Astrocyte of the spinal cord (primary cell): ENCODE measurements at places on chromosomes 3 and 15.
A peak's percentile ranks its signal among the peaks of the same experiment; 100 is the strongest.

GRCh38 chr3:43256714-43257461 is 29.5 kb upstream of the SNRK start:
- no peak for DNase-seq

DNA sequence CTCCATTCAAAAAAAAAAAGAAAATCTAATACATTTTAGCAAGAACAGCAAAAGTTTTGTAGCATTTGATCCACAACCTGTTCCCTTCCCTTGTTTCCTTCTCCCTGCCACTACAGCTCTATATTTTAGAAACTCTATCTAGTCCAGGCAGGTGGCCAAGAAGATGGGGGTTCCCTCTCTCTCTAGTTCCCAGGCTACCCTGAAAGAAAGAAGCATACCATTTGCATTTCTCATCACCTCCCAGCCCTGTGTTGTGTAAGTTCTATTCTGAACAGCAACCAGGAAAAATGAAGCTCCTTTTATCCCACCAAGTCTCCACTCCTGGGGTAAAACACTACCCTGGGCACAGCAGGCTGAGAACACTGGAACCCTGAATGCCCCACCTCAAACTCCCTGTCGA is 100.0 kb downstream of the PCCB start:
- peak; percentile 92 for DNase-seq

- no peak for DNase-seq
Measured at GRCh38 chr3:180693656-180694055, 14.4 kb upstream of the CCDC39 start.

DNA sequence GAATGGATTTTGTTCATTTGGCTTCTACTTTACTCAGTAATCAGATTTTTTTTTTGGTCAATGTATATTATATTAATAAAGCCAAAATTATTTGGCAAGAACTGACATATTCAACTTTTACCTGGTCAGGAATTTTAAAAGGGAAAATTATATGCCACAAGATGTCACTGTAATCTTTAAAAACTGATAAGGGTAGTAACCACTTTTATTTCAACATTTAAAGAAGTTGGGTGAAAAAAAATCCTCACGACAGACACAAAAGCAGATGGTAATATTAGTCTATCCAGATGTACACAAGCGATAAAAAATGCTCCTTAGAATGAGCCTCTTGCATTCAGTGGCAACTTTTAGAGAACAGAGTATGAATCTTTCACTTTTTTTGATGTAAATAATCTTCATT is 101.9 kb downstream of the SERPINI1 start:
- peak; percentile 5 for DNase-seq
